ENCODE measurements at places on chromosomes 1 and 21. TPM values are rescaled to one million over a fixed set of nuclear protein-coding genes. Genes with fewer than 3 reads are reported as not detected.
A peak's percentile ranks its signal among the peaks of the same experiment; 100 is the strongest.

Gene LCE1E
- not detected for total RNA-seq

Gene TMPRSS15
- not detected for total RNA-seq

Gene MYOG
- not detected for total RNA-seq

Gene PRMT2
- total RNA-seq, result 56.4 TPM

Gene CCDC185
- total RNA-seq, result not detected

Gene ASAP3
- total RNA-seq, result 44.4 TPM

Gene SPRR3
- total RNA-seq, result not detected

Gene LHX8
- total RNA-seq, result not detected

GRCh38 chr21:31042080-31042464, 3.8 kb upstream of the KRTAP19-8 start:
- DNase-seq, result no peak

GRCh38 chr1:109322974-109323373, 16.2 kb upstream of the MYBPHL start:
- DNase-seq, result no peak

- DNase-seq, result no peak
Measured at GRCh38 chr1:95984798-95985374, 736.7 kb upstream of the PTBP2 start.

DNA sequence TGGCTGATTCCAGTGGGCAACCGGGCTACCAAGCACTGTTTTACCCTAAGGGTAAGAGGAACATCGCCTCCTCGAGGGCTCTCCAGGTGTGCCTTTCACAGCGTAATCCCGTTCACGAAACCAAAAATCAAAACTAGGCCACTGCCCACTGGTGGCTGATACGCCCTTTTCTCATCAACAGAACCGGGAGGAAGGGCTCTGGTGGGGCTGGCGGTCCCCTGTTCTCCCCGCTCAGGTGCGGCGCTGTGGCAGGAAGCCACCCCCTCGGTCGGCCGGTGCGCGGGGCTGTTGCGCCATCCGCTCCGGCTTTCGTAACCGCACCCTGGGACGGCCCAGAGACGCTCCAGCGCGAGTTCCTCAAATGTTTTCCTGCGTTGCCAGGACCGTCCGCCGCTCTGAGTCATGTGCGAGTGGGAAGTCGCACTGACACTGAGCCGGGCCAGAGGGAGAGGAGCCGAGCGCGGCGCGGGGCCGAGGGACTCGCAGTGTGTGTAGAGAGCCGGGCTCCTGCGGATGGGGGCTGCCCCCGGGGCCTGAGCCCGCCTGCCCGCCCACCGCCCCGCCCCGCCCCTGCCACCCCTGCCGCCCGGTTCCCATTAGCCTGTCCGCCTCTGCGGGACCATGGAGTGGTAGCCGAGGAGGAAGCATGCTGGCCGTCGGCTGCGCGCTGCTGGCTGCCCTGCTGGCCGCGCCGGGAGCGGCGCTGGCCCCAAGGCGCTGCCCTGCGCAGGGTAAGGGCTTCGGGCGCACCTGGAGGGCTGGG, at the start of gene IL6R:
IL6R (plus strand) TSS at position 360 of the 763 bp plus-strand sequence; CDS start at position 647, 287 bp downstream.
- peak; percentile 94 for DNase-seq

GRCh38 chr1:19616489-19616888, 27.6 kb upstream of the NBL1 start:
- no peak for DNase-seq

- no peak for DNase-seq
Measured at GRCh38 chr1:23624440-23624839, 65.1 kb upstream of the ID3 start.

GRCh38 chr1:81562934-81563333, 237.8 kb upstream of the ADGRL2 start:
- DNase-seq, result no peak
